Stimulated activated CD8-positive, alpha-beta memory T cell treated with anti-CD3 and anti-CD28 coated beads, Interleukin-7, amount 100 ng/mL, for 1 hour (primary cell): ENCODE measurements at places on chromosomes 16 and 17.
A peak's percentile ranks its signal among the peaks of the same experiment; 100 is the strongest.

DNA sequence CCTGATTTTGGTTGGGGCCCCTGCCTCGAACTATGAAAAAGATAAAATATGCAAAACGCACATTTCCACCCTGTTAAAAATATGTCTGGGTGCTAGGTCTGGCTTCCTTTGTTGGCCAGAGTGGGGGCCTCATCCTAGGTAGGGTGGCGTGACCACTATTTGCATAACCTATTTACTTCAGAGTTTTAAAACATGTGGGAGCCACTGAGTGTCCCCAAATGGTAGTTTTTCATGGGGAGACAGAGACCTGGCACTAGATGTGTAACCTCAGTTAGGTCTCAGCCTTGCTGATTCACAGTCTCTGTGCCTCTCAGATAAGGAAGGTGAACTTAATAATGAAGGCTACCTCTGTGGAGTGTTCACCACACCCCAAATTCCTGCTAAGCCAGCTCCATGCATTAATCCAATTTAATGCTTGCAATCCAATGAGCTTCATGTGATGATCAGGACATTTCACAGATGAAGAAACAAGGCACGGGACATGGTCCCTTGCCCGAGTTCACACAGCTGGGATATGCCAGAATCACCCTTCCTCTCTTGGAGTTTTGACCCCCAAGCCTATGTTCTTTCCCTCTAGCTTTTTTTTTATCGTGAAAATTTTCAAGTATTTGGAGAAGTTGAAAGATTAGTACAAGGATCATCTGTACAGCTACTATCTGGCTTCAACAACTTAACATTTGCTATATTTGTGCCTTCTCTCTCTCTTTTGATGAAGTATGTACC is 103.4 kb downstream of the IRF8 start:
- DNase-seq: no peak

DNA sequence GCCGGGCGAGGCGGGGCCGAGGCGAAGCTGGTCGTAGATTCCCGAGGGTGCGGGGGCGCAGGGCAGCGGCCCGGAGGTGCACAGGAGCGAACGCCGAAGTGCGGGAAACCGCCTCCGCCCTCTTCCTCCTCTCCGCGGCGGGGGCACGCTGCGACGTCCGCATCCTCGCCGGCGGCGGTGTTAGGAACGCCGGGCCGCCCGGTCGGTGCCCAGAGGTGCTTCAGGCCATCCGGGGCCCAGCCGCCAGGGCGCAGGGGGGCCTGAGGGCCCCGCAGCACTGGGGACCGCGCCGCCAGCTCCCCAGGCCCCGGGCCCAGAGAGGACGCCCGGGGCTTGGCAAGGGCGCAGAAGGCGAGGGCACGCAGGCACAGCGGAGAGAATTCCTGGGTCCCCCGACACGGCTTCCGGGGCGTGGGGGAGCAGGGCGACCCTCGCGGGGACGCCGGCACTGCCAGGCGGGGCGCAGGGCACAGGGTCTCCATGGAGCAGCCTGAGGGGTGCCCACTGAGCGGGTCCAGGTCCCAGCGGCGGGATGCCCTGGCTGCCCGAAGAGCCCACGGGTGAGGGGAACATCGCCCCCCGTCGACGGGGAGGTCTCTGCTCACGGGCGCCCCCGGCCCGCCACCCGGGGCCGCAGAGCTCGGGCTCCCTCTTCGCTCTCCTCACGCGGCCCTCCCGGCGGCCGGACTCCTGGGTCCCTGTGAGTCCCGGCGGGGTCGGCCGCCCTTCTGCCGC is 576 bp downstream of the EPOP start:
- no peak for DNase-seq

DNA sequence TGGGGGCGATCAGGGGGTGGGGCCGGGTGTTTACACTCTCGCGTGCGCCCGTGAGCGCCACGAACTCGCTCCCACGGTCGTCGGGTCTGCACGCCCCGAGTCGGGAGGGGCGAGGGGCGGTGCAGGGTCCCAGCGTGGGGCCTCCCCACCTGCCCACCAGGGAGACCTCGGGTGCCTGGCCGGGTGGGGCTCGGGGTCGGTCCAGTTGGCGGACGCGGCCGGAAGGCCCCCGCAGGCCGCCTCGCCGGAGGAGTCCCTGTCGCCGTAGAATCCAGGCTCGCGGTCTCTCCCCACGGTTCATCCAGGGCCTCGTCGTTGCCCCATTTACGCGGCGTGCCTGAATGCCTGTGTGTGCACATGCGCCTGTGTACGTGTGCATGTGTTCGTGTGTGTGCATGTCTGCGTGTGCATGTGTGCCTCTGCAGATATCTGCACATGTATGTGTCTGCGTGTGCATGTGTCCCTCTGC is 510 bp upstream of the RAB40B start:
- no peak for DNase-seq

DNA sequence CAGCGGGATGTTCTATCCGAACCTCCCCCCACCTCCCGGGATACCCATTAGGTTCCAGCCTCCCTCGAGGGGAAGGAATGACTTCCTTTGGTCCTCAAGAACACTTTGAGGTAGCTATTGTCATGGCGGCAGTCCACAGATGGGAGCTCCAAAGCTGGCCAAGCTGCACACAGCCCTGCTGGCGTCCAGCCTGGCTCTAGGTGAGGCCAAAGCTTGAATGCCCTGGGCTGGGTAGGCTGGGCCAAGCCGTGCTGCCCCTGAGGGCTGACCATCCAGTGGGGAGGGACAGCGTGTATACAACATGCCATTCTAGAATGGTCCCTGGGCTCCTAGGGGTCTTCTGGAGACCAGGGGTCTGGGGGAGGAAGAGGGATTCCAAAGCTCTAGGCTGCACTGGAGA is 43.5 kb downstream of the PEMT start:
- DNase-seq: no peak

- DNase-seq: no peak
These were observed 109.1 kb downstream of the RGS9 start for GRCh38 chr17:65246252-65246651.

DNA sequence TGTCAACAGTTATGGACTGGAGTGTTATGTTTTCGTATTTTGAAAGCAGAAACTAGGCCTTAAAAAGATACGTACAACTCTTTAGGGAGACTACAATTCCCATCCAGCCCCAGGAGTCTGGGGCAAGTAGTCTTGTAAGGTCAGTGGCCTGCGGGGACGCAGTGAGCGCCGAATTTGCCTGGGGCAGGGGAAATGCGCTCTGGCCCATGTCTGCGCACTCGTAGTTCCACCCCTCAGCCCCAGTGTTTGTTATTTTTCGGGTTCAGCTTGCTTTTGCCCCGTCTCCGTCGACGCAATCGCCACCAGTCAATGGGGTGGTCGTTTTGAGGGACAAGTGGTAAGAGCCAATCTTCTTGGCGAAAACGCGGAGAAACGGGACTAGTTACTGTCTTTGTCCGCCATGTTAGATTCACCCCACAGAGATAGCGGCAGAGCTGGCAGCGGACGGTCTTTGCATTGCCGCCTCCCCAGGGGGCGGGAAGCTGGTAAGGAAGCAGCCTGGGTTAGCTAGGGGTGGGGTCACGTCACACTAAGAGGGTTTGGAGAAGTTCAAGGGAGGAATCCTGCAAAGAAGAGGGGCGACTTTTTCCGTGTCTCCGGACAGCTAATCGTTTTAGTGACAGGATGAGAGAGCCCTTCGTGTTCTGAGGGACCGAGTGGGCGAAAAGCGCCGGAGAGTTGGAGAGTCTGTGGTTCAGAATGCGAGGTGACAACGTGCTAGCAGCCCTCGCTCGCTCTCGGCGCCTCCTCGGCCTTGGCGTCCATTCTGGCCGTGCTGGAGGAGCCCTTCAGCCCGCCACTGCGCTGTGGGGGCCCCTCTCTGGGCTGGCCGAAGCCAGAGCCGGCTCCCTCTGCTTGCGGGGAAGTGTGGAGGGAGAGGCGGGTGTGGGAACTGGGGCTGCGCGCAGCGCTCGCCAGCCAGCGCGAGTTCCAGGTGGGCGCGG is 1.1 kb upstream of the BRCA1 start:
- DNase-seq: no peak

- DNase-seq: no peak
These were observed 659.2 kb upstream of the SOX9 start for GRCh38 chr17:71461498-71462169.

DNA sequence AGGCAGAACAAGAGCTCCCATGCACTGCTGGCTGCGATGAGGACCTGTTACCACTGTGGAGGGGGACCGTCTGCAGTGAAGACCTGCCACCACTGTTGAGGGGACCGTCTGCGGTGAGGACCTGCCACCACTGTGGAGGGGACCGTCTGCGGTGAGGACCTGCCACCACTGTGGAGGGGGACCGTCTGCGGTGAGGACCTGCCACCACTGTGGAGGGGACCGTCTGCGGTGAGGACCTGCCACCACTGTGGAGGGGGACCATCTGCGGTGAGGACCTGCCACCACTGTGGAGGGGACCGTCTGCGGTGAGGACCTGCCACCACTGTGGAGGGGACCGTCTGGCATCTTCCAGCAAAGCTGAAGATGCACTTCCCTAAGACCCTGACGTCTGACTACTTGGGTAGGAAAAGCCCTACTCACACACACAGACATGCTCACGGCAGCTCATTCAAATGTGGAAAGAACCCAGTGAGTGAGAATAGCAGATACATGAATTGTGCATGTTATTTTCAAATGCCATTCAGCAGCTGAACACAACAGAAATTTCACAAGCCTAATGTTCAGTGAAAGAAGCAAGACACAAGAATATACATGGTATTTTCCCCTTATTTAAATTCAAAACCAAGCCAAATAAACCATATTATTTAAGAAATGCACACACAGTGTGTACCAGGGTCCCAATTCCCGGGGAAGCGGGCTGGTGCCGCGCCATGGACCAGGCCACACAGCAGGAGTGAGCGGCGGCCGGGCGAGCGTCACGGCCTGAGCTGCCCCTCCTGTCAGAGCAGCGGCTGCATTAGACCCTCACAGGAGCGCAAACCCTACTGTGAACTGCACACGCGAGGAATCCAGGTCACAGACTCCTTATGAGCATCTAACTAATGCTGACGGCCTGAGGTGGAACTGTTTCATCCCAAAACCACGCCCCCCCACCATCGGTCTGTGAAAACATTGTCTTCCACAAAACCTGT is 64.2 kb upstream of the METRNL start:
- DNase-seq: no peak

DNA sequence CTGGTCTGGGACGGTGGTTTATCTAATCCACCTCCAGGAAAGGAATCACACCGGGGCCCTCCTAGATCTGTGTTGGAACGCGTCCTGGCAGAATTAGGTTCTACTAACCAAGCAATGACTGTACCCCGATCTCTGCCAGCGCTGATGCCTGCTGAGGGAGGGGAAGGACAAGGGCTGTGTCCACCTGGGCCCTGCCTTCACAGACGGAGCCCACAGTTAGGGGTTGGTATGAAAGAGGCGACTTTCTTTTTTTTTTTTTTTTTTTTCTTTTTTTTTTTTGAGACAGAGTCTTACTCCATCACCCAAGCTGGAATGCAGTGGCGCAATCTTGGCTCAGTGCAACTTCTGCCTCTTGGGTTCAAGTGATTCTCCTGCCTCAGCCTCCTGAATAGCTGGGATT is 9.9 kb upstream of the KRT19 start:
- DNase-seq: no peak

- DNase-seq: no peak
These were observed 13.9 kb upstream of the HELZ start for GRCh38 chr17:67258821-67259468.

- DNase-seq: peak; percentile 86
These were observed 23.6 kb upstream of the KRT17 start for GRCh38 chr17:41647940-41648410.

DNA sequence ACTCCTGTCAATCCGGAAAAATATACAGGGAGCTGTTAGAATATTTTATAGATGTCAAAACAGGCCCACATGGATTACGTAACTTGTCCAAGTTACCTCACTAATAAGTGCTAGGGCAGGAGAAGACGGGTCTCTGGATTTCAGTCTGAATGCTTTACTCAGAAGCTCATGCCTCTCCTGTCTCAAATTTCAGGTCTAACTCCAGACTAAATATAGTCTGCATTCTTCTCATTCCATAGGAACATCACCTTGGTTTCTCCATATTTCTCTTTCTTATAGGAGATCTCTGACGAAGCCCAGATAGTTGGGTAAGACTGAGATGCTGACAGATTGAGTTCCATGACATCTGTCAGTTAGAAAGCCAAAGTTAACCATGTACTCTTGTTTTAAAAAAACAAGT is 174.2 kb downstream of the STX8 start:
- no peak for DNase-seq

- no peak for DNase-seq
These were observed 101.4 kb downstream of the MAP2K4 start for GRCh38 chr17:12122075-12122474.

DNA sequence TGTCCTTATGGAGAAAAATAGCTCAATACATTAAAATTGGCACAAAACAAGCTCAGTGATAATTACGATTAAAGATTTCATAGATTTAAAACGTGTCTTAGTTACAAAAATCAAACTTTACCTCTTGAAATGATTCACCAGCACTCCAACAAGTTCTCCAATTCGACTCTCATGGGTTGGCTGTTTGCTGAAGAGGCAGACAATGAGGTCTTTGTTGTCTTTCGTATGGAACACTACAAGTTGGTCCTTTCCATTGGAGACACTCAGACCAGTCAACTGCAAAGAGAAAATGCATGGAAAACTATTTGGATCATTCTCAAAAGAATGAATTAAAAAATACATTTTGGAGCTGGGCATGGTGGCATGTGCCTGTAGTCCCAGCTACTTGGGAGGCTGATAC is 118.2 kb downstream of the CDK5R1 start:
- DNase-seq: no peak

DNA sequence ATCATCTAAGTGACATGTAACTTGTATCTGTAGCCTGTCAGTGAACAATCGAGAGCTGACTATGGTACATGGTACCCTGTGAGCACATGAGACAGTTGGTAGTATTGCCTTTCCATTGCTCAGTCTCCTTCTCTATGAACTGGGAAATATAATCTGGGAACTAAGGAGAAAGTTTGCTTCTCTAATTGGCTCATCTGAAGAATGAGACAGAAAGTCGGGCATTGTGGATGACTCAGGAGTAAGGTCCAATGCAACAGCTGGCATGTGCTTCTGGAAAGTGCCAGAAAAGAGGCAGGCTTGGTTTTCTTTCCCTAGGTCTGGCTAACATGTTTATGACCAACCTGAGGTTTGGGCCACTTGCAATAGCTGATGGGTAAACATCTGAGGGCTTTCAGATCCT is 51.9 kb downstream of the ZZEF1 start:
- no peak for DNase-seq

GRCh38 chr17:15454346-15454745 is 13.1 kb downstream of the CDRT4 start:
- no peak for DNase-seq

- peak; percentile 37 for DNase-seq
These were observed 334.5 kb downstream of the SEC14L1 start for GRCh38 chr17:77475016-77475976.

GRCh38 chr16:14522671-14523070 is 107.4 kb downstream of the PARN start:
- DNase-seq: no peak
